ENCODE measurements at places on chromosomes 5 and 9. TPM values are rescaled to one million over a fixed set of nuclear protein-coding genes. Genes with fewer than 3 reads are reported as not detected.

DNA sequence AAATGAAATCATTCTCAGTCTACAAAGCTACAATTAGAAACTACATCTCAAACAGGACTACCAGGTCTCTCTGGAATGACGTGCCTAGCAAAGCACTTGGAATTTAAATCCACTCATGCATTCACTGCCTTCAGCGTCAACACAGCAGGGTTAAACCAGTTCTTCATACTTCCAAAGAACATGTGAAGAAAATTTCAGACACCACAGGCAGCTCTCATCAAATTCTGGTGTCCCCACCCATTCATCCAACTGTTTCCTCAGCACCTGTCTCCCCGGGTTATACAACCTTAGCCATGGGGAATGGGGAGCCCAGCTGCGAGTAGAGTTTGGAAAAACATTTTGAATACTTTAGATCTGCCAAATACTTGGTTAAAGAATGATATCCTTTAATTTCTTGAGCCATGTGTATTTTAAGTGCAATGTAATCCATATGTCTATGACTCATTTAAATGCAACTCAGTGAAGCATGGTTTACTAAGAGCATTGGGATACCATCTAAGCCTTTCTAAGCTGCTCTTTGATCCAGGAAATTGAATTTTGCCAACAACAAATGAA is 17.5 kb downstream of the ADAM19 start:
- DNase-seq: no peak

- DNase-seq: peak; percentile 92
These were observed 74.1 kb downstream of the FNBP1 start for GRCh38 chr9:129968690-129969485.

Gene TMEM171
- total RNA-seq: 0.49 TPM

DNA sequence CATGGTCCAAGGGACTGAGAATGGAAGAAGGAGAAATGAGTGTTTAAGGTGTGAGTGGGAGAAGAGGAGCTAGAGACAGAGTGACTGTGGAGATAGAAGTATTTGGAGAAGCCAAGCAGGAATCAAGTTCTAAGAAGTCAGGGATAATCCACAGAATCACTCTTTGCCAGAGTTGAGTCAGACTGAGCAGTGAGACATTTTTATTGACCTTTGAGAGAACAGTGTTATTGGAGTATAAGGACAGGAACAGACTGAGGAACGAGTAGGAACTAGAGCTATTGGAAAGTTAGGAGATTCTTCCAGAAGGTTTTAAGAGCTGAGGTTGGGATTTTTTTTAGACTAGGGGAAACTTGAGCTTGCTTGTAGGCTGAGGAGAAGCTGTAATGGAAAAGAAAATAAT is 37.2 kb downstream of the RCL1 start:
- no peak for DNase-seq

Gene ENC1
- 46.4 TPM for total RNA-seq

All from skin of body (tissue), 3 donors.